ENCODE measurements at places on chromosomes 2 and 18. TPM values are rescaled to one million over a fixed set of nuclear protein-coding genes. Genes with fewer than 3 reads are reported as not detected.

- H3K4me3 ChIP-seq, result no peak overlapping the region
- no peaks in the 10 kb centered on the region for H3K36me3 ChIP-seq
- H3K4me1 ChIP-seq, result no peaks in the 10 kb centered on the region
- H3K27me3 ChIP-seq, result peaks cover 6% of the 10 kb centered on the region
These were observed 69.2 kb downstream of the LONRF2 start for GRCh38 chr2:100252811-100253698.

- peaks cover 57% of the 10 kb centered on the region for H3K4me1 ChIP-seq
- H3K27ac ChIP-seq, result peak overlapping the region; percentile 94
- no peak for DNase-seq
- H3K36me3 ChIP-seq, result peaks cover 16% of the 10 kb centered on the region
These were observed 81.7 kb downstream of the RBMS1 start for GRCh38 chr2:160411955-160412354.

- no peak for DNase-seq
- no peaks in the 10 kb centered on the region for H3K27me3 ChIP-seq
- peaks cover 6% of the 10 kb centered on the region for H3K4me1 ChIP-seq
These were observed 117.6 kb upstream of the TTN start for GRCh38 chr2:178924817-178925216.

- peaks cover 18% of the 10 kb centered on the region for H3K4me1 ChIP-seq
- peaks cover 2% of the 10 kb centered on the region for H3K36me3 ChIP-seq
- no peak overlapping the region for H3K27ac ChIP-seq
These were observed 57.3 kb upstream of the IL1R1 start for GRCh38 chr2:102085238-102085637.

GRCh38 chr2:145682546-145683157 is 1162.7 kb upstream of the ZEB2 start:
- no peaks in the 10 kb centered on the region for H3K36me3 ChIP-seq
- H3K4me1 ChIP-seq, result no peaks in the 10 kb centered on the region
- no peaks in the 10 kb centered on the region for H3K27me3 ChIP-seq
- no peak overlapping the region for H3K4me3 ChIP-seq

- no peak for DNase-seq
- no peak overlapping the region for H3K27ac ChIP-seq
- H3K36me3 ChIP-seq, result no peaks in the 10 kb centered on the region
- H3K4me1 ChIP-seq, result peaks cover 2% of the 10 kb centered on the region
These were observed 7.1 kb upstream of the ADD2 start for GRCh38 chr2:70775141-70775540.

DNA sequence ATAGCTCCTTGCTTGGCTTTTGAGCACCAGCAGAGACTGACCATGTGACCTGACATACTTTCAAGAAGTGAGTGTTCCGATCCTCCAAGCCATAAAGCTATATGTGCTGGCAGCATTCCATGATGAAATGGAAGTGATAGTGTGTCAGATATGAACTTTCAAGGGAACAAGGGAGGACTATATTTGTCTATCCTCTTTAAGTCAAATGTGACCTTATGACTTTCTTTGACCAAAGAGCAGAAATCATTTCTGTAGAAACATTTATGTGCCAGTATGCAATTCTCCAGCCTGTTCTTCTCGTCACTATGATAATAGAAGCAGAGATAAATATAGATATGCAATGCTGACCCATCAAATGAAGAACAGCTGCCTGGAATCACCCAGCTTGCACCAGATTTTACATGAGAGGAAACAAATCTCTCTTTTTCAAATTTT is 14.4 kb downstream of the HYCC2 start:
- DNase-seq, result no peak
- H3K36me3 ChIP-seq, result peaks cover 30% of the 10 kb centered on the region
- H3K27ac ChIP-seq, result no peak overlapping the region
- H3K27me3 ChIP-seq, result no peaks in the 10 kb centered on the region
- no peak overlapping the region for H3K4me3 ChIP-seq

GRCh38 chr2:105187531-105187930 is 54.0 kb upstream of the GPR45 start:
- no peak overlapping the region for H3K27ac ChIP-seq
- H3K4me1 ChIP-seq, result no peaks in the 10 kb centered on the region
- DNase-seq, result no peak

GRCh38 chr2:165105926-165106325 is 97.9 kb downstream of the SCN3A start:
- H3K4me1 ChIP-seq, result no peaks in the 10 kb centered on the region
- DNase-seq, result no peak
- no peak overlapping the region for H3K4me3 ChIP-seq
- peaks cover 2% of the 10 kb centered on the region for H3K27me3 ChIP-seq

- H3K27me3 ChIP-seq, result no peaks in the 10 kb centered on the region
- peak; percentile 69 for DNase-seq
- H3K36me3 ChIP-seq, result peaks cover 11% of the 10 kb centered on the region
- H3K27ac ChIP-seq, result peak overlapping the region; percentile 96
- H3K4me1 ChIP-seq, result peaks cover 70% of the 10 kb centered on the region
These were observed 54.0 kb downstream of the EPAS1 start for GRCh38 chr2:46351098-46351749.

- H3K4me1 ChIP-seq, result peaks cover 21% of the 10 kb centered on the region
- no peaks in the 10 kb centered on the region for H3K27me3 ChIP-seq
- H3K36me3 ChIP-seq, result peaks cover 32% of the 10 kb centered on the region
- H3K4me3 ChIP-seq, result no peak overlapping the region
These were observed 113.4 kb downstream of the ICA1L start for GRCh38 chr2:202758128-202758527.

GRCh38 chr2:144995482-144995881 is 475.6 kb upstream of the ZEB2 start:
- H3K27ac ChIP-seq, result no peak overlapping the region
- H3K4me3 ChIP-seq, result no peak overlapping the region

DNA sequence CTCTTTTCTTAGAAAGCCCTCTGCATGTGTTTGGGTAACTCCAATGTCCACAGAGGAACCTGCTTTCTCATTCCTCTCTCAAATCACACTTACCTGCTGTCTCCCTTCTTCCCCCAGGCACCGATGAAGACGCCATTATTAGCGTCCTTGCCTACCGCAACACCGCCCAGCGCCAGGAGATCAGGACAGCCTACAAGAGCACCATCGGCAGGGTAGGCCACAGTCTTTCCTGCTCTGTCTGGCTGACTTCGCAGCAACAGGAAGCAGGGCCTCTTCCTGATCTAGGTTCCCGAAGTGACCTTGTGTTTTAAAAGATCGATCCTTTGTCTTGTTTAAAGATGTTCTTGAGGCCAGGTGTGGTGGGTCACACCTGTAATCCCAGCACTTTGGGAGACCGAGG is 25.0 kb upstream of the GMCL1 start:
- H3K27ac ChIP-seq, result peak overlapping the region; percentile 82
- no peaks in the 10 kb centered on the region for H3K27me3 ChIP-seq

DNA sequence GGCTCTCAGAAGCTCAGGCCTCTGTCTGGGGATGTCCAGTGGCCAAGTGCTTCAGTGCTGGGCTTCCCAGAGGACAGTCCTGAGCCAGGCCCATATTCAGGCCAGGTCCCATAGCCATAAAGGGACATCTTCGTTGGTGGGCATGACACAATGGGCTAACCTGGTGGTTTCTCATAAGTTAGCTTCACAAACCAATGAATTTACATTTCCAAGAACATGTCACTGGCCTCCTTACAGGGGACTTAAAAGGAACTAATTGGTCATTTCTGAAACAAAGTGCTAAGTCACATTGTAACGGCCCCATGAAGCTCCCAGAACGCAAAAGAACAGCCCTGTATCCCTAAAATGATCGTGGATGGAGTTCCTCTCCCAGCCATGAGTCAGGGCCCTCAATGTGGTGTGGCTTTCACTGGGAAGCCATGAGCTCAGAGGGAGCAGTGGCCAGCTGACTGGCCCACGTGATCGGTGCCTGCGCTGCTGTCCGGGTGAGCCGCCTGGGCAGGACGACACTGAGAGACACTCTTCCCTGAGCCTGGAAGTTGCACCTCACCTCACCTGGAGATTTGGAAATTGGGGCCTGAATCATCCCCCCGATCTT is 163.7 kb upstream of the APCDD1 start:
- no peaks in the 10 kb centered on the region for H3K27me3 ChIP-seq
- no peak overlapping the region for H3K27ac ChIP-seq
- no peaks in the 10 kb centered on the region for H3K36me3 ChIP-seq
- no peak overlapping the region for H3K4me3 ChIP-seq

GRCh38 chr2:235223011-235223410 is 270.8 kb upstream of the AGAP1 start:
- H3K27ac ChIP-seq, result no peak overlapping the region
- H3K36me3 ChIP-seq, result no peaks in the 10 kb centered on the region
- H3K4me1 ChIP-seq, result no peaks in the 10 kb centered on the region
- no peak for DNase-seq
- no peak overlapping the region for H3K4me3 ChIP-seq
- H3K27me3 ChIP-seq, result peaks cover 5% of the 10 kb centered on the region

- no peak overlapping the region for H3K27ac ChIP-seq
- no peaks in the 10 kb centered on the region for H3K36me3 ChIP-seq
- H3K4me1 ChIP-seq, result no peaks in the 10 kb centered on the region
- H3K27me3 ChIP-seq, result no peaks in the 10 kb centered on the region
- no peak for DNase-seq
- H3K4me3 ChIP-seq, result no peak overlapping the region
These were observed 10.6 kb downstream of the PTPRM start for GRCh38 chr18:7577706-7578105.

GRCh38 chr18:35683021-35683420 is 101.5 kb downstream of the GALNT1 start:
- no peaks in the 10 kb centered on the region for H3K4me1 ChIP-seq
- no peaks in the 10 kb centered on the region for H3K27me3 ChIP-seq
- no peak overlapping the region for H3K4me3 ChIP-seq
- DNase-seq, result no peak

DNA sequence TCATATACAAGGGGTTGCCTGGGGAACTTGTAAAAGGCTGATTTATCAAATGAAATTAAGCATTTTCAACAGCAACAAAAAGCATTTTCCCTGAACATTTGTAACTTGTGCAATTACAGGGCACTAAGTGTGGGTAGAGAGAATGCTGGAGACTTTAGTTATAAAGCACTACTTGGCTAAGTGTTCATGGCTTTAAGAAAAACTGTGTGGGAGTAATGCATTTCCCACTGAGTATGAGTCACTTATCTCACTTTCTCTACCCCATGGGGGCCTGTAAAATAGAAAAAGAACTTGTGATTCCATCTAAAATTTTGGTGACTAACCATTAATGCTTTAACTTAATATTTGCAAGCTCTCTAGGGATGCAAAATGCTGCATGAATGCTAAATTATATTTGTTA is 193.4 kb downstream of the CCDC102B start:
- no peaks in the 10 kb centered on the region for H3K4me1 ChIP-seq
- no peaks in the 10 kb centered on the region for H3K36me3 ChIP-seq
- DNase-seq, result no peak
- no peak overlapping the region for H3K4me3 ChIP-seq
- H3K27me3 ChIP-seq, result no peaks in the 10 kb centered on the region

DNA sequence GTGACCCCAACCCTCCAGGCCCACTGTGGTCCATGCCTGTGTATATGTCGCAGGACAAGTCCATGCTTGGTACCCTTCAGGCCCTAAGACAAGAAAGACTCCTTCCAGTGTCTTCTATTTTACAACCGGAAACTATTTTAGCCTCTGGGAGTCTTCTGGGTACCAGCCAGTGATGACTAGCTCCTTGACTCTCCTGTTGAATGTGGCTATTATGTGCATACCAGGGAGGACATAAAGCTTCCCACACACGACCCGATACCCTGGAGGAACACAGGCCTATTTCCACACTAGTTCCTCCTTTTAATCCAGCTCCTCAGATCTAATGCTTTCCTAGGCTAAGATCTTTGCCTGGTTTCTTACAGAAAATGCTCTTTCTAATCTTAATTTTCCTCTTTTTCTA is 178.1 kb downstream of the NCKAP5 start:
- no peaks in the 10 kb centered on the region for H3K36me3 ChIP-seq
- no peak overlapping the region for H3K27ac ChIP-seq
- no peak overlapping the region for H3K4me3 ChIP-seq
- H3K4me1 ChIP-seq, result no peaks in the 10 kb centered on the region
- no peak for DNase-seq
- no peaks in the 10 kb centered on the region for H3K27me3 ChIP-seq

- H3K4me1 ChIP-seq, result peaks cover 20% of the 10 kb centered on the region
- peaks cover 7% of the 10 kb centered on the region for H3K36me3 ChIP-seq
- DNase-seq, result no peak
- no peaks in the 10 kb centered on the region for H3K27me3 ChIP-seq
- peak overlapping the region; percentile 93 for H3K4me3 ChIP-seq
- peak overlapping the region; percentile 91 for H3K27ac ChIP-seq
These were observed 552 bp upstream of the ATF2 start for GRCh38 chr2:175168564-175168945.

DNA sequence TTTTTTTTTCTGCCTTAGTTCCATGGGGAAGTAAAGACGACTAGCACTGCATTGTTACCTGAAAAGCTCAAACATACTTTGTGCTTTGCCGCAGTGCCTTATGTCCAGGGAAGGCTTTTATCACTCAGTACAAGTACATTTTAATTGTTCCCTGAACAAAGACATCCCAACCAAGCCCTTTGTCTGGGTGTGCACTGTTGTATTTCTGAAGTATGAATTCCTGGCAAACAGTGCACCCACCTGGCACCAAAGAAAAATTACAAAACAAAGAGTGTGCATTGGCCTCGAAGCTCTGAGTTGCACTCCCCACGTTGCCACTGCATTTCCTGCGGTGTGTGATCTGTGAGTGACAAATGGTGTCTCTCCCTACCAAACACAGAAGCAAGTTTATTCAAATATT is 858.5 kb upstream of the PIK3C3 start:
- no peak for DNase-seq
- H3K27ac ChIP-seq, result no peak overlapping the region
- H3K27me3 ChIP-seq, result no peaks in the 10 kb centered on the region
- H3K4me3 ChIP-seq, result no peak overlapping the region
- H3K4me1 ChIP-seq, result no peaks in the 10 kb centered on the region
- no peaks in the 10 kb centered on the region for H3K36me3 ChIP-seq

DNA sequence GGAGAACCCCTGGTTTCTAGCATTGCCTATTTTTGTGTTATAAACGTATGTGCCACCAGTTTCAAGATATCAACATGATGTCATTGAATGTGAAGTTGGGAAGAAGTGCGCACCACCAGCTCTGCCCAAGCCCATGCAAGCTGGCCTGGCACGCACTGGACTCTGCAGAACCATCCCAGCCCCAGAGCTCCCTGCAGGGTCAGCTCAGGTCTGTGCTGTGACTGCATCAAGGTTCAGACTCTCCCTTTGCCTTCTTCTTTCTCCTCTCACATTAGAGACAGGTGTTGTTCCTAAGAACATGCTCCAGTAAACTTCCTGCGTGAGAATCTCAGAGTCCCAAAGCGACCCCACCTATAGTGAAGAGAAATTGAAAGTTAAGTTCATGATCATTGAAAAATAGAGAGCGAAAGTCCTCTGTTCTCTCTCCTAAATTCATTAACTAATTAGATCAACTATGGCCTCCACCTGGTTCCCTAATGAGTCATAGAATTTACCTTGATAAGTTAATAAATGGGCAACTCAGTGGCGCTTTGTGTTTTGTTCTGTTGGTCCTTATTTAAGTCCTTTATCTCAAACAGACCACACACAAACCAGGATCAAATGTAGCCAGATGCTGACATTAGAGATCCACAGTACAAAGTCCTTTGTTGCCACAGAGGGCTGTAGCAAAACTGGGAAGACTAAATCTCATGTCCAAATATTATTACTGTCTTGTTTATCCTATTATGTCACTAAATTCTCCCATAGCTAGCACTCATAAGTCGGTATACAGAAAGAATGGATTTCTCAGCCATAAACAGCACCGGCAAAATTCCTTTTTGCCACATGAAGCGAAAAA is 432.3 kb downstream of the STK39 start:
- no peaks in the 10 kb centered on the region for H3K4me1 ChIP-seq
- no peak for DNase-seq
- peaks cover 2% of the 10 kb centered on the region for H3K27me3 ChIP-seq
- no peak overlapping the region for H3K4me3 ChIP-seq
- no peaks in the 10 kb centered on the region for H3K36me3 ChIP-seq
- no peak overlapping the region for H3K27ac ChIP-seq

Gene SERPINE2
- total RNA-seq, result 22.2 TPM

Gene TRIB2
- 48.7 TPM for total RNA-seq

Gene EMILIN1
- total RNA-seq, result 0.91 TPM

Gene MERTK
- total RNA-seq, result 0.74 TPM

Gene KIF3C
- total RNA-seq, result 11.6 TPM

Gene CFAP53
- total RNA-seq, result 0.36 TPM

Gene TMEM17
- not detected for total RNA-seq

Gene FHOD3
- total RNA-seq, result not detected

Gene RGPD3
- total RNA-seq, result not detected

Measured in activated naive CD8-positive, alpha-beta T cell treated with anti-CD3 and anti-CD28 coated beads, Interleukin-2, amount 10 ng/mL, durations not matched to agents 7 days and 5 days (primary cell).